CD4-positive, alpha-beta memory T cell (primary cell): ENCODE measurements at places on chromosomes 7 and 10.

- no peak for DNase-seq
Observed at GRCh38 chr10:20013991-20014750, 197.9 kb downstream of the PLXDC2 start.

- no peak for DNase-seq
Observed at GRCh38 chr10:123771877-123772644, 105.9 kb downstream of the GPR26 start.

- no peak for DNase-seq
Observed at GRCh38 chr10:113541549-113541927, 11.3 kb upstream of the HABP2 start.

DNA sequence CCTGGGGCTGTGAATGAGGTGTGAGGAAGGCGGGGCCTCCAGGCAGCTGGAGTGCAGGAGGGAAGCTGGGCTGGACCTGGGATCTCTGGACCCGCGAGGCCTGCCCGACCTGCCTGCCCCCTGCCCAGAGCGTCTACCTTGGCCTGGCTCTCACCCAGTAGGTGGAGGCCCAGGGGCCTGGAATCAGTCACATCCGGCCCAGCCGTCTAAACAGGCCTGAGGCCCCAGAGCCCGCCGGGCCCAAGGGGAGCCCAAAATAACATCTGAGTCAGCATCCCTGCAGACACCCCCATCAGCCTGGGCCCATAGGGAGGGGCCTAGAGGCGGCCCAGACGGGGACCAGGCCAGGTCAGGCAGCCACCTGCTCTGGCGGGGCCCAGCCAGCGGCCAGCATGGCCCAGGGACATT, 15.1 kb upstream of the ELN start:
- DNase-seq, result no peak

DNA sequence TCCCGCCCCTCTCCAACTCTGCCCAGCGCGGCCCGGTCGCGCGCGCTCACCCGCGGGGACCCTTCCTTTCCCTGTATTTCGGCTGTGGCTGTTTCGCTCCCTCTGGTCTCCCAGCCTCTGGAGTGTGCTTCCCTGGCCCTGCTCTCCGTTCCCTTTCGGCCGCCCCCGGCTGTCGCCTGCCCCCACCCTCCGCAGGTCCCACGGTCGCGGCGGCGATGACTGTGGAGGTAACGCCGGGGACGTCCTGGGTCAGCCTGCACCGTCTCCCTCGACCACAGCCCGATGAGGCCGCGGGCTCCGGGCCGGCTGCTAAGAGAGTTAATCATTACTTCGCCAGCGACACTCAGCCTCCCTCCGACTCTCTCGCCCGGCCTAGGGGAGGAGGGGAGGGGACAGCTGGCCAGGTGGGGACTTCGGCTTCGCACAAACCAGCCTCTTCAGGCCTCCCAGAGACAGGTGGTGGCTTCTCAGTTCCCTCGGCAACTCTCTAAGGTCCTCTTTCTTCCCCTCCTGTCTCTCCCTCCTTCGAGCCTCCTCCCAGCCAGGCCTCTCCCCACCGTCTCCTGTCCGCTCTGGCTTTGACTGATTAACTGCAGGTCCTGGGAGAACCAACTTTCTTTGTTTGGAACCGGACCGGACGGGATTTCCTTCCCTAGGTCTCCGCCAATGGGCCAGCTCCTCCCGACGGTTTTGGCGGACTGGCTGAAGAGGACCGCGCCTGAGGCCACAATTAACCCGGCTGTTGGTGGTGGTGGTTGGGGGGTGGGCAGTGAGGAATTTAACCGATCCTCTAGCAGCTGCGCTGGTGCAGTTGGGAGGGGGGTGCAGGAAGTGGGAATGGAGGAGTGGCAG, 5.6 kb upstream of the PAX2 start:
- DNase-seq, result no peak

GRCh38 chr10:43261578-43262396, 5.1 kb downstream of the RASGEF1A start:
- no peak for DNase-seq

GRCh38 chr7:36982766-36983165, 258.5 kb upstream of the AOAH start:
- no peak for DNase-seq
